ENCODE measurements at places on chromosomes 3 and 15. TPM values are rescaled to one million over a fixed set of nuclear protein-coding genes. Genes with fewer than 3 reads are reported as not detected.

- no peak for DNase-seq
These were observed 219.5 kb upstream of the MDFIC2 start for GRCh38 chr3:70531838-70532489.

DNA sequence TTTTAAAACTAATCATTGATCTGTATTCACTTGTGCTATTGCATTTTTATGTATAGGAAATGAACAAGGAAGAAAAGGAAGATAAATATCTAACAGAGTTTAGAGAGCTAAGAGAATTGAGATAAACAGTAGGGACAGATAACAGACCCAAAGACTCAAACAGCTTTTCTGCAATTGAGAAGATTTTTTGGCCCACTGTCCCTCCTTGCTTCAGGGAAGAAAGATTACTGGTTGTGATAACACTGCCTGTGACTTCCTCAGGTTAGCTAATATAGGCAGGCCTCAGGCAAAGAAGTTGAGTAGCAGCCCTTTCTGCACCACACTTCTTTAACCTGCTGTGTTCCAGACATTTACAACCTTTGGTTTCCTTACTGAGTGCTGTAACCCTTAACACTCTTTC lies 2.7 kb upstream of the COX17 start:
- DNase-seq = no peak

DNA sequence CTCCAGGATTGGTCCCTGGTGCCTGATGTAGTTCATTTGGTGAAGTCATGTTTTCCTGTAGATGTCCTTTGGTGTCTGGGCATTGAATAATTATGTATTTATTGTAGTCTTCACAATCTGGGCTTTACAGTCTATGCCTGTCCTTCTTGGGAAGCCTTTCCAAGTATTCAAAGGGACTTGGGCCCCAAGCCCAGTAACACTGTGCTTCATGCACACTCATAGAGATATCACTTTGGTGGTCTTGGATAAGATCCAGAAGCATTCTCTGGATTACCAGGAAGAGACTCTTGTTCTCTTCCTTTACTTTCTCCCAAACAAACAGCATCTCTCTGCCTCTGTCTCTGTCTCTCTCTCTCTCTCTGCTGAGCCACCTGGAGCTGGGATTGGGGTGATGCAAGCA lies 281.1 kb upstream of the GOLGA6L4 start:
- DNase-seq = no peak

DNA sequence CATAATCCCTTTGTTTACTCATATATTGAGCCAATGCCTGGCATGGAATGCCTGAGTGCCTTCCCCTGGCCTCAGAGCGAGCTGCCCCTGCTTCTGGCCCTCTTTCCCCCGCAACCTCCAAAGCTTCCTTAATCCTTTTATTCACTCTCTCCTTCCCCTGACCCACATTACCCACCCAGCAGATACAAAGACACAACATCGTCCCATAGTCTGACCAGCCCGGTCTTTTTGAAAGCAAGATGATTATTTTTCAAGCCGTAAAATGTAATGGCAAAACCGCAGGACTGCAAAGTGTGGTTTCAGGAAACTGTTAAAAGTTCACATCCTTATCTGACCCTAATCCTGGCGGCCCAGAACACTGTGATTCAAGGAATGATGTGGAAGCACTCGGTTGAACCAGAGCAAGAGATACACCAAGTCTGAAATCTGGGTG lies 78.4 kb upstream of the LRTM1 start:
- no peak for DNase-seq

GRCh38 chr3:166104938-166105337 lies 267.7 kb upstream of the BCHE start:
- DNase-seq = no peak

Gene KNL1
- polyA plus RNA-seq = 22.7 TPM

Data from right renal pelvis (tissue), 4 donors.